Panc1 (cell line): ENCODE measurements at places on chromosomes 5 and 9. TPM values are rescaled to one million over a fixed set of nuclear protein-coding genes. Genes with fewer than 3 reads are reported as not detected.

Gene SMIM32
- 0.31 TPM for total RNA-seq

Gene ATOSB
- total RNA-seq, result 23.6 TPM

DNA sequence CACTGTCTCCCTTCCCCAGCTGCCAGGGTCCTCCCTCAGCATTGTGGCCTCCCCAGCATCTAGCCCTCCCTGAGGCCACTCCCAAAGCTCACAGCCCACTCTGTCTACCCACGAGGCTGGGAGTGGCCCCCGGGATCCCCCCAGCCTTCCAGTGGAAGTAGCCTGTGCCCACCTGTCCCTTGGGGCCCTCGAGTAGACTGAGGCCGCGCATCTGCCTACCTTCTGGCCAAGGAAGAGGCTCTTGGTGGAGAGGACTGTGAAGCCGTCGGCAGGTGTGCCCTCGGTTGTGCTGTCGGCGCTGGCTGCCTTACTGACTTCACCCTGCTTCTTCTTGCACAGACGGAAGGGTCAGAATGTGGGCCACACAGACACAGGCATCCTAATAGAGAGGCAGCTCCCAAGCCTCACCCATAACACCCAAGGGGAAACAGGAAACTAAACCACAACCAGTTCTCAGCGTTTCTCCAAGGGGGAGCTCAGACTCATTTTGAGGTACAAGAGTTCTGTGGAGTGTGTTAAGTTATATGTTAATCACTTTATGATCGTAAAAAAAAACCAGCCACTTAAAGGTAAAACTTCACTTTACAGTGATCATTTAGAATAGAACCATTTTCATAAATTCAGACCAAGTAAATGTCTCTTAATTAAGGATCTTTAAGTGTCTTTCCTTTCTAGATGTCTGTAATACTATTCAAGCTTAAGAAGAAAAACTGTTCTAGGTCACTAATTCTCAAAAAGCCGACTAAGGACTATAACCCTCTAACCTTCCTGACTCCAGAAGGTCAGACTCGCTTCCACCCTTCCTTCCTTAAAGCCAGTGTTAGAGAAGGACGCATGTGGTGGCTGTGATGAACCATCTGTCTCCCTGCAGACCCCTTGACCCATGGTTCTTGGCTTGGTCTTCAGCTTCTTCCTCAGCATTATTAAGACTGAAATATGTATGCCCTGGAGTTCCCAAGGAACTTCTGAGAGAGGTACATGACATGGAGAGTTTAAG, 38.5 kb downstream of the MACROH2A1 start:
- DNase-seq, result no peak

DNA sequence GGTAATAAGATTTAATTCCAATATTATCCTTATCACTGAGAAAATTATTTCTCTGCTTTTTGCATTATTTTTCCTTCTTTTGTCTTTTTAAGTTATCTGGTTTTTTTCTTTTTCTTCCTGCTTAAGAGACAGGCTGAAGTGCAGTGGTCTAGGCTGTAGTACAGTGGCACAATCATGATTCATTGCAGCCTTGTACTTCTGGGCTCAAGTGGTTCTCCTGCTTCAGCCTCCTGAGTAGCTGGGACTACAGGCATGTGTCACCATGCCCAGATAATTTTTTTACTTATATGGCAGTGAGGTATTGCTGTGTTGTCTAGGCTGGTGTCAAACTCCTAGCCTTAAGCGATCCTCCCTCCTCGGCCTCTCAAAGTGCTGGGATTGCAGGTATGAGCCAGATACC, 93.9 kb downstream of the SLC44A1 start:
- no peak for DNase-seq
